Globus pallidus (tissue), 1 donor: ENCODE measurements at places on chromosomes 7 and 10.

GRCh38 chr7:148918058-148918596 is 34.0 kb upstream of the EZH2 start:
- DNase-seq: no peak

DNA sequence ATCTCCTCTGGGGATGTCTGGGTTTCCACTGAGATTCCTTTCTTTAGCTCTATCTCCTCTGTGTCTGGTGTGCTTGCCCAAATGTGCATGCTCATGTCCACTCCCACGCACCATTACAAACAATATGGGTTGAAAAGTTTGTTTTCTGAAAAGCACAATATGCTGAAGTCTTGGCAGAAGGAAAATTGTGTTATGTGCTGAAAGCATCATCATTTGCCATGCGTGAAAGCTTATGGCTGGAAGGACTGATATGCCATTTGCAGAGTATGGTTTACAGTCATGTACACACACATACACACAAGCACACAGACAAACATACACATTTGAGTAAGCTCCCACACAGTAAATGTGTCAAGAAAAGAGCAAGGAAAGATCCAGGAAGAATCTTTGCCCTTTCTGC is 231.6 kb downstream of the SORCS3 start:
- DNase-seq: no peak

GRCh38 chr7:69864822-69865221 is 266.5 kb downstream of the AUTS2 start:
- DNase-seq: no peak

GRCh38 chr10:60172363-60172990 is 217.2 kb downstream of the ANK3 start:
- DNase-seq: peak; percentile 60

- no peak for DNase-seq
Observed at GRCh38 chr10:19431622-19432351, 383.2 kb downstream of the MALRD1 start.

GRCh38 chr7:20305726-20306125 is 25.0 kb upstream of the ITGB8 start:
- no peak for DNase-seq

DNA sequence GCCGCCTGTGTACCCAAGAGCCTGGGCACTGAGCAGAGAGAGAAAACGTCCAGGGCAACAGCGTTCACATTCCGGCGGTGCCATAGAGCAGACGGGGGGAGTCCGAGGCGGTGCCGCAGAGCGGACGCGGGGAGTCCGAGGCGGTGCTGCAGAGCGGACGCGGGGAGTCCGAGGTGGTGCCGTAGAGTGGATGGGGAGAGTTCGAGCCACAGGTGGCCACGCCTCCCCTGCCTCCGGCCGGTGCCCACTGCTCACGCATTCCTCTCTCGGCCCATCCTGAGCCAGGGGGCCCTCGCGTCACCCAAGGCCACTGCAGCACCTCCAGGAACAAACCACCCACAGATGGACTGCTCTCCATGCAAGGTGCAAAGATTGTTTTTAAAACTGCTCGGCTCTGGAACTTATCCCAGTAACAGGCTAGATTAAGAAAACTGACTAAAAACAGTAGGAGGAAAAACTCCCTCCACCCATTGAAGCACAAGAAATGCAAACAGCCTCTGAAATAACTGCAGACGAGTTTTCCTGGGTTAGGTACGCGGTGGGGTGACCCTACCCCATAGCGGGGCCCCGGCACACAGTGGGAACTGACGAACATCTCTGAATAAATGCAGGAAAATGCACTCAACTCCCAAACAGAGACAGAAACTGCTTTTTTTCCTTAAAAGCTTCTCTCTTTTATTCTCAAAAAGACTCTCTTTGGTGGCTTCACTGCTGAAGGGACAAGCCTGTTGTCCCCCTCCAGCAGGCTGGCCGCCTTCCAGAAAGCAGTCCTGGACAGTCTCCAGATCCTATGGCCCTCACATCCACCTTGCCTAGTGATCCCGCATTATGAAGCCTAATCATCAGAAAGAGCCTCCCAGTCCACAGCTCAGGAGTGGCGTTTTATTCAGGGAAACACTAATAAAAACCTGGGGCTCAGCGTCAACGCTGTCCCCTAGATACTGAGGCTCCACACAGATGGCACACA is 55.9 kb downstream of the DIP2C start:
- peak; percentile 40 for DNase-seq

DNA sequence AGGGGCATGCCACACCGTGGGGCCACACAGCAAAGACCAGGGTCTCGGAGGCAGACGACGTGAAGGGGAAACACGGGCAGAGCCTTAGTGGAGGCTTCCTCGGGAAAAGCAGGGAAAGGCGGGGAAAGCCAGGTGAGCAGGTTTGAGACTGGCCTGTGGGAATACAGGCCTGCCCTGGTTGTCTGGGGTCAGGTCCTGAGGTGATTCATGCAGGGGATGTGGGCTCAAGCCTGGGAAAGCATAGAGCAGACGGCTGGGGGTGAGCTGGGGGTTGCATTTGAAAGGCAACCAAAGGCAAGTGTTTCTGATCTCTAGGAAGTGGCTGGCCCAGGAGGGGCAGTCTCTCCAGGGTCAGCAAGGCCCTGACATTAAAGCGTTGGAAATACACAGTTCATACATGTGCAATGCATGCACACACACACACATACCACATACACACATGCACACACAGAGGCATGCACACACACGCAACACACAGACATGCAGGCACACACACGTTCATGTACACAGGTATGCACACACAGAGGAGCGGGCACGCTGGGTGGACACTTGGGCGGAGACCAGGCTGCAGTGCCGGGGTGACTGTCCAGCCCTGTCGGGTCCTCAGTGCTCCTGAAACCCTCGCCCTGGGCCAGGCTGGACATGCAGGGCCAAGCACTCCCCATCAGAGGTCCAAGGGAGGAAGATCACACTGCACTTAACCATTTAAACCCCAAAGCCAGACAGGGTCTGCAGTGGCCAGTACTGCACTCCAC is 51.8 kb downstream of the DPYSL4 start:
- no peak for DNase-seq

DNA sequence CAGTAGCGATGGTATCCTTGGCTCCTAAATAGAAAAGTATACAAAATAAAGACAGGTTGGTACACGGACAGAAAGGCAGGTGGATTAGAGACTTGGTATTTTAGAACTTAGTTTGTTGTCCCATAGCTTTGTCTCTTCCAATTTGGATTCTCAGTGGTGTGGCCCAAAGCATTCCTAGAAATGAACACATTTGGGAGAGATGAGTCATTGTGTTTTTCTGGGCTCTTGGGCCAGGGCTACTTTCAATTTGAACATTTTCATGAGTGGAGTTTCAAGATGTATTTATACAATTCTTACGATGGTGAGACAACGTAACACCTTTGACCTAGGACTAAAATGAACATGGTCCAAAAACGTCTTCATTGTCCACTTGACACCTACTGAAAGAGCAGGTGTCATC is 225.1 kb upstream of the YAE1 start:
- DNase-seq: no peak
